GM03348 (cell line): ENCODE measurements at places on chromosomes 4 and X.
A peak's percentile ranks its signal among the peaks of the same experiment; 100 is the strongest.

GRCh38 chr4:81518762-81519426, 47.2 kb upstream of the RASGEF1B start:
- no peak for DNase-seq

GRCh38 chr4:153466949-153467896, 1.1 kb downstream of the TMEM131L start:
- peak; percentile 28 for DNase-seq

GRCh38 chr4:119823891-119824290, 195.3 kb upstream of the PDE5A start:
- DNase-seq = no peak

DNA sequence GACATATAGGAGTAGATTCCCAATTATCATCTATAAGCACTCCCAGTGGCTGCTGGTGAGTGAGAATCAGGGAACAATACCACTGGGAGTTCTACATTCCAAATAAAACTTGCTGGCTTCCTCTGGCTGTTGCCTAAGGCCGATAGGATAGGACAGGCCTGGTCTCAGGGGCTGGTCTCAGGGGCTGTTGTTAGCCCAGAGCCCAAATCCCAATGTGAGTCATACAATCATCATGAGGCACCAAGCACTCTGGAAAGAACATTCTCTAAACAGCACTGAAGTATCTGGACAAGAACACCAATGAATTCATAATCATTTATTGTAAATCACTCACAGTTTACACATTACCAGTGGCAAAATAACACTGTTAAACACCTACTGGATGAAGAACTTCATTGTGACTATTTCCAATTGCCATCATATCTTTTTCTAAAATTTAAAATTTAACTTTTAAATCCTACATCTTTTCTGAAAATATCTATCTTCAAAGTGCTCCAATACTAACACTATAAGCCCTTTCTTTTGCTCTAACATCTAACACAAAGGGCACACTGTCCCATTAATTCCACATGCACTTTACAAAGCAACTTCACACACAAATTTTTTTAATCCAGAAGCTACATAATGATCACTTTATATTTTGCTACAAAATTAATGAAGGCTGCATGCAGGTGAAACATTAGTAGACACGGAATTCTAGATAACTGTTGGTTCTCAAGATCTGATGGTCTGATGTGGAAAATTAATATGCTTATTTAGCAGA, 67.6 kb upstream of the TMEM150C start:
- peak; percentile 18 for DNase-seq

DNA sequence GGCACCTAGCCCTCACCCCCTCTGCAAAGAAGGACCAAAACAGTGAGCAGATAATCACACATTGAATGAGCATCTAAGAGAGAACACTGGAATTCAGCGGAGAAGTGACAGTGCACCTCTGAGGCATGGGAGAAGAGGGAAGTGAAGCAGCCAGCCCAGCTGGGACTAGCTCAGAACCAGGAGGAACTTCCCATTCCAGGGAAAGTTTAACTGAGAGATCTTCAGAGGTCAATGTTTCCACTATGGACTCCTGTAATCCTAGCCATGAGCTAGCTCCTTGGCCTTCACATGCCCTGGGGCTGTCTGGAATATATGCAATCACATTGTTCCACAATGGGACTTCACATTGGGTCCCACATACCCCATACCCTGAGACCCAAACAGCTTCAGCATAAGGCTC, 24.4 kb downstream of the TLR6 start:
- DNase-seq = no peak

- peak; percentile 7 for DNase-seq
Measured at GRCh38 chr4:80918004-80918403, 112.5 kb upstream of the BMP3 start.

DNA sequence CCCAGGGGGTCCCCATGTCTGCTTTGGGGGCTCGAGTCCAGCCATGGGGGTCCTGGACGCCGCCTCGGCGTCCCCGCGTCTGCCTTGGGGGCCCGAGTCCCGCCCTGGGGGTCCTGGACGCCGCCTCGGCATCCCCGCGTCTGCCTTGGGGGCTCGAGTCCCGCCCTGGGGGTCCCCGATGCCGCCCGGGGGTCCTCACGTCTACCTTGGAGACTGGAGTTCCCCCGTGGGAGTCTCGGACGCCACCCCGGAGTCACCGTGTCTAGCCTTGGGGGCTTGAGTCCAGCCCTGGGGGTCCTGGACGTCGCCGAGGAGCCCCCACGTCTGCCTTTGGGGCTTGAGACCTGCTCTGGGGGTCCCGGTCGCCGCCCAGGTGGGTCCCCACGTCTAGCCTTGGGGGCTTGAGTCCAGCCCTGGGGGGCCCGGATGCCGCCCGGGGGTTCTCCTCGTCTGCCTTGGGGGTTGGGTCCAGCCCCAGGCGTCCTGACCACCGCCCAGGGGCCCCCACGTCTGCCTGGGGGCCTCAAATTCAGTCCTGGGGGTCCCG, 1.1 kb upstream of the GTPBP6 start:
- DNase-seq = no peak

- no peak for DNase-seq
Measured at GRCh38 chr4:134139188-134139587, 62.4 kb downstream of the PABPC4L start.

DNA sequence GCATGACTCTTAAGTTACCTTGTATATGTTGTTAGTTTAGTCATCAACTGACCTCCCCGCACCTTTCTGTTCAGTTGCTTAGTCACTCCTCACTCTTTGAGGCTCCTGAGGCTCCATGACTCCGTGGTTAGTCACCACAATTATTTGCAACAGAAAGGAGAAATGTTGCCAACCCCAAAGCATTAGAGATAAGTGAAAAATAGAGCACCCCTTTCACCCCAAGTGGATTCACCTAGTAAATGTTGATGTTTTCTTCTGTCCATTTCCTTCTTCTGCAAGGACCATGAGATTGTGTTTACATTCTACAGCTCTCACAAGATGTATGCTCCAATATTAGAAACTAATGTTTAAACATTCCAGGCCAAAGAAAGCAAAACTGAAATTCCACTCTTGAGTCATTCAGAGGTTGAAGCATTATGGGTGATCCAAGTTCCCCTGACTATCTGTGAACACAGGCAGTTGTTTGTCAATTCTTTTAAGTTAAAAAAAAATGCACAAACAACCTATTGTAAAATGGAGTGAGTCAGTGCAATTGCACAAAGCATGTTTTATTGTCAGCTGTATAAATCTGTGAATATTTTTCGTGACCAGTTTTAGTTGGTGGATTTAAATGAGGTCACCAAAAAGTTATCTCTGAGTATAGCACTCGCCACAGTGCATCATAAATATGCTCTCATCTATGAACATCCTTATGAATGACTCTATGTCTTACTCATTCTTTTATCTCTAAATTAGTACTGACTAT, 552.4 kb upstream of the MAGEB2 start:
- DNase-seq = peak; percentile 34

DNA sequence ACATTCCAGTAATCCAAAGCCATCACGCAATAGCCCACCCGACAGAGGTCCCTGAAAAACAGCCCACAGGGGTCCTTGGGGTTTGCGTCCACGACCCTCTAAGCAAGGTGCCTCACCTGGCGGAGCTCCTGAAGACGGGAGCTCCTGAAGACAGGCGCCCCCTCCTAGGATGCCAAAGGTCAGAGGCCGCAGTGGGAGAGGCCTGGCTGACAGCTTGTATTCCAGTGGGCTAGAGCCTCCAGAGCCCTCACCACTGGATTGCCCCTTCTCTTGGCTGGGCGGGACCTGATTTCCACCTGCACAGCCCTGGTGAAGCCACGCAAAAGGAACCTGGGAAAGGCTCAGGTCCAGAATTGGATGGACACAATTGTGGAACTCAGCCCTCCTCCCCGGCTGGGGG, 29.7 kb upstream of the WFS1 start:
- DNase-seq = no peak

GRCh38 chr4:175071123-175071522, 153.0 kb downstream of the ADAM29 start:
- no peak for DNase-seq

DNA sequence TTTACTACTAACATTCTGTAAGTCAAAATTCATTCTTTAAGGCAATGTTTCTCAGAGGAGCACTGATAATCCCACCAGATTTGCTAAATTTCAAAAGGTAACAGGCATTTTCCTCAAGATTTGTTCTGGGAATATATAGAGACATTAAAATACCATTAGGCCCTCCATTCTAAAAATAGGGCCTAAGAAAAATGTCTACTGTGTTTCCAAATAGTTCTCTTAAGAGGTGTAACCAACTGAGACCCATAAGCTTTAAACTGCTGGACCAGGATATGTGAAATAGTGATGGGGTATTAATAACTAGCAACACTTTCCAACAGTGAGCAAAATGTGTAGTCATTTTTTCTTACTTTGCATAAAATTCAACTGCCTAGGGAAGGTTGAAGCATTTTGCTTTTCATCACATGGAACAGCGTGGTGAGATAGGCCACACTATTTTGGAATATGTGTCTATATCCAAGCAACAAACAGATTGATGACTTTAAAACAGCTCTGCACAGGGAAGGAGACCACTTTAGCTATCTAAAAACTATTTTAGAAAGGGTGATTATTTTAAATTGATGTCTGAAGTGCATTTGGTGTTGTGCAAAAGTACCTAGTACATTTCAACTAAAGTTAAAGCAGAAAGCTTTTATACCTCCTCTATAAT, 89.9 kb downstream of the CORIN start:
- no peak for DNase-seq

DNA sequence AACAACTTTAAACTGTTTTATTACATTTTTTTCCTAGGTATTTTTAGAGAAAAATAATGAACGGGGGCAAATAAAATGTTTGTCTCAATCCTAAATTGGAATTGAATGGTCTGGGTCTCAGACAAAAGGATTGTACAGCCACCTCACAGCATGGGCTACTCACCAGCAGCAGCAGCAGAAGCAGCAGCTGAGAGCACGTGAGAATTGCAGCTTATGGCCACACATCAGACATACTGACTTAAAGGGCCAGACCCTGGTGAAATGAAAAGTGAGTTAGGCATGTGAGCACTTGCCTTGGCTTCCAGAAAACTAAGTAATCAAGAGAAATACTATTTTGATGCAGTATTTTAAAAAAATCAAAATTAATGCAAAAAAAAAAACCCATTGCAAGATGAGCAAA, 56.6 kb downstream of the AASDH start:
- DNase-seq = no peak

- no peak for DNase-seq
Measured at GRCh38 chr4:92357966-92358365, 54.2 kb downstream of the GRID2 start.

GRCh38 chr4:25815586-25815985, 47.2 kb downstream of the SEL1L3 start:
- DNase-seq = no peak

- DNase-seq = no peak
Measured at GRCh38 chrX:140848800-140849199, 139.2 kb downstream of the LINC00632 start.

GRCh38 chr4:18571301-18571761, 549.8 kb upstream of the LCORL start:
- no peak for DNase-seq

DNA sequence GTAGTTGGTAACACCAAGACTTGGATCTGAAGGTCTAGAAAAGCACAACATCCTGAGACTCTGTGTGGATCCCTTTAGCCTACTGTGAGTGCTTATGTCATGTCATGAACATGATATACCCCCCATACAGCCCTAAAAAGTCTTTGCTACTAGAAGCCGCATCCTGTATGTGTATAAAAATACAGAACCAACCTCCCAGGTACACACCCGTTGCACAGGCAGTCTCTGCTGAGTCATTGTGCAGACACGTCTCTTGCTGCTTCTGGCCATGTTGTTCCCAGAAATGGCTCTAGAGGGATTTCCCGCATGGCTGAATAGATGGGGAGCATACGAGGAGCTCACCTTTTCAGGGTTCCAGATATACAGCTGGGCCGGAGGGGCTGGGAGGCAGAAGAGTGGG, 93.3 kb downstream of the MAMLD1 start:
- DNase-seq = no peak

DNA sequence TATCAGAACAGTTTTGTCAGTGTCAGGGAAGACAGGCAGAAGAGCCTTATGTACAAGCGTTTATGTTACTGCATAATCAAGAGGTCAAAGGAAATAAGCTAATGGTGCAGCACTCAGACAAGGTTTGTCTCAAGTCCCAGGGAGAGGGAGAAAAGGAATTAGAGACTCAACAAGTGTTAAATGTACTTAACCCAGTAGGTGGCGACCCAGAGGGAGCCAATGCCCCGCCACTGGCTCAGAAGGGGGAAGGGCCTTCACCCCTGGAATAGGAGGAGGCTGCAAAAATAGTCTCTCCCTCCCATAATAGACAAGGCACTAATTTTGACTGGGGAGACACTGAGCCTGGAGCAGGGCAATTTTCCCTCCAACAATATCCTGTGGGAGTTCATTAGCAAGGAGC, 14.1 kb upstream of the PAPSS1 start:
- peak; percentile 19 for DNase-seq

DNA sequence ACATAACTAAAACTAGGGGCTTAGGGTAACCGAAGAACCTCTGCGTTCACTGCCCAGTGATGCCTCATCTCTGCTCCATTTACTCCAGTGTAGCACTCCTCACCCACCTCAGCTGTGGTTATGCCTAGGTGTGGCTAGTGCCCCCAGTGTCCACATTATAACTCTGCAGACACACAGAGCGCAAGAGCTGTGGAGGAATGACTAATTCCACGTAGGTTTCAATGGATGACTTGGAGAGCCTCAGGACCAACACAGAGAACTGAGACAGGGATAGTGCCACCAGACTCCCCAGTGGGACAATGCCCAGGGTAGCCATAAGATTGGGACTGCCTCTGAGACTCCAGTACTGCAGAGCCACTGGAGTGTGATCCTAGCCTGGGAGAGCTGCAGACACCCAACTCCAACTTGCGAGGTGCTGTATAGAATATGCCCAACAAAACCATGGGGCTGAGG, 542.4 kb upstream of the DIPK2B start:
- DNase-seq = peak; percentile 15

GRCh38 chr4:123110147-123110546, 187.8 kb upstream of the NUDT6 start:
- DNase-seq = no peak

GRCh38 chrX:150635952-150636351, 57.2 kb upstream of the MTMR1 start:
- DNase-seq = peak; percentile 57

- DNase-seq = no peak
Measured at GRCh38 chr4:4392501-4393183, 5.7 kb downstream of the NSG1 start.

- no peak for DNase-seq
Measured at GRCh38 chr4:183897193-183897592, 7.9 kb upstream of the STOX2 start.

DNA sequence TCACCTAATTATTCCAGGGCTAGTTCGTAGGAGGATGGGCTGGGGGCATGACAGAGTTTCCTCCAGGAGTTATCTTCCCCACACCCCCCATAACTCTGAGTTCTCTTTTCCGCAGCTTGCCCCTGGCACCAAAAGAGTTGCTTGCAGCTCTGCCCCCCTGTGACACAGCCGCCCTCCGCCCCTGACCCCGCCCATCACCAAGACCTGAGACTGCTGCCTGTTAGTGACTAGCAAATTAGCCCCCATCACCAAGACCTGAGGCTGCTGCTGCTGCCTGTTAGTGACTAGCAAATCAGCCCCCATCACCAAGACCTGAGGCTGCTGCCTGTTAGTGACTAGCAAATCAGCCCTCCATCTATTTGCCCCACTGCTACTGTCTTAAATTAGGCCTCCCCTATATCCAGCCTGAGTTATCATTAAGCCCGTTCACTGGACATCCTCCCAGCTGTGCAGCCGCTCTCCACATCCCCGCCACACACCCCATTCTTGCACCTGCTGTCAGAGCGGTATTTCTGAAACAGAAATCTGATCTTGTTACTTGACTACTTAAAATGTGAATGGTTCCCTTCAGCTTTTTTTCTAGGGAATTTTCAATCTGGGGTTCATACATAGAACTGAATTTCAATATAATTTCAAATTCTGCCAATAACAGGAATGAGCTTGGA, 1.5 kb upstream of the PAPSS1 start:
- no peak for DNase-seq

GRCh38 chr4:88212253-88212561, 53.8 kb upstream of the ABCG2 start:
- DNase-seq = no peak
